NCI-H1105 treated with DMSO at 0.1 percent for 48 hours (cell line): ENCODE measurements at places on chromosomes 13 and 19.

DNA sequence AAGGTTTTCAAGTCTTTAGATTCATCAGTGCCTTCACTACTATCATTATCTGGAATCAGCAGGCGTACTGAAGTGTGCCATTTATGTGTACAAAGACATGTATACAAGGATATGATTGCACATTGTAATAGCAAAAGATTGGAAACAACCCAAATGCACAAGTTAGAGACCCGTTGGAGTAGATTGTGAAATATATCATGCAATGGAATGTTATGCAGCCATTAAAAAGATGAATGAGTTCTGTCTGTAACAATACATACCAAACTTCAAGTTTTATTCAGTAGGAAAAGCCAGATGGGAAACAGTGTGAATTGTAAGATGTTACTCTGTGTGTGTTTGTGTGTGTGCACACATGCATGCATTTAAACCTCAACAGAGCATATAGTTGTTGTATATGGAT is 97.9 kb downstream of the DGKH start:
- no peak for DNase-seq

GRCh38 chr13:40013554-40013953 is 358.1 kb downstream of the COG6 start:
- no peak for DNase-seq

GRCh38 chr13:98221234-98221633 is 44.2 kb upstream of the RNF113B start:
- no peak for DNase-seq

GRCh38 chr19:45985321-45985720 is 9.9 kb upstream of the CCDC61 start:
- DNase-seq = no peak

DNA sequence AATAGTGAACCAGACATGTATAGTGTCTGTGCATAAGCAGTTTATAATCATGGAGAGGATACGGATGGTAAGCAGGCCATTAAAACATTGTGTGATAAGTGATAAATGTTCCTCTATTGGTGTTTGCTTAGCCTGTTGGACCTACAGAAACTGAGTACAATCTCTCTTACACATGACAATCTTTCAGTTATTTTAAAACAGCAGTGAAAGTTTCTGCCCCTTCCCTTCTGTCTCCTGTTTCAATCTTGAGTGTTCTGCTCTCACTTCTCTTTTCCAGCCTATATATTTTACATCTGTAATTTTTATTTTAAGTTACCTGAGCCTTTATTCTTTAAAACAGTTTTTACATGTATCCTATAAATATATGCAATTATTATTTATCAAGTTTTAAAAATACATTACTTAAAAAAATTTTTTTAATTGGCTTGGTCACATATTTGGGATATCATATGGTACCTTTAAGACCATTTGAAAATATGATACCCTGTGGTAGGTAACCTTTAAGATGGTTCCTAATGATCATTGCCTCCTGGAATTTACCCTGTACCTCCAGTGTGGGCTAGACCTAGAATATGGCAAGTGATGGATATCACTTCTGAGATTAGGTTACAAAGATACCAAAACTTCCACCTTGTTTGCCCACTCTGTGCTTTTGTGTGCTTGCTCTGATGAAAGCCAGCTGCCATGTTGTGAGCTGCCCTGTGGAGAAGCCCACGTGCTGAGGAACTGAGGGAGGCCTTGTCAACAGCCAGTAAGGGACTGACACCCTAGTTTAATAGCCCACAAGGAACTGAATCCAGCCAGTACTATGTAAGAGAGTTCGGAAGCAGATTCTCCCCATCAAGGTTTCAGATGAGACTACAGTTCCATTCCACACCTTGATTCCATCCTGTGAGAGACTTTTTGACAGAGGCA is 99.3 kb downstream of the DHRS12 start:
- DNase-seq = no peak

DNA sequence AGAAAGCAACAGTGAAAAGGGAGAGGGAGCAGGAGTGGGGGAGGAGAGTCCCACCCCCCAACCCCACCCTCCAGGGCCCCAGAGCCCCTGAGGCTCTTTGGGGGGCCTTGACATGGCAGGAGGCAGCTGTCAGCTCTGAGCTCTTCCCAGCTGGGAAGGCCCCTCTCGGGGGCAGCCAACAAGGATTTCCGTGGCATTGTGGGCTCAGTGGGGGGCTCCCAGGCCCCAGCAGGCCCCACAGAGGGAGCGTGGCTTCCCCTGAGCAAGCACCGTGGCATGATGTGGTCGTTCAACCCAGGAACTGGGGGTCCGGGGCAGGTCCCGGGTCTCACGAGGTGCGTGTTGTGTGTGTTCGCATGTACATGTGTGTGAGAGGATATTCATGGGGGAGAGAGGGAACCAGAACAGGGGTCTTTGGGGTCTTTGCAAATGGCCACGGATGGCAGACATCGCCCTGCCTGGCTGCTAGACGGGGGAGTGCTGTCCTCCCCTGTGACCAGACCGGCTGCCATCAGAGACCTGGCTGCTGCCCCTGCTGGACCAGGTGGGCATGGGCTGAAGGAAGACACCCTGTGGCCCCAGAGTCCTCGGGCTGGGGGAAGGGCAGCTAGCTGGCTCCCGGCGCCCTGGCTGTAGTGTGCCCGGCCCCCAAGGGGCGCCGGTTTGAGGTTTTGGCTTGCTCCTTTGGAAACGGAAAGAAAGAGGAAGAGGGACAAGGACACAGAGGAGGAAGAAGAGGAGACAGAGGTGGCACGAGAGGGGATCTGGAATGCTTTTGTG is 3.7 kb upstream of the AKAP8L start:
- no peak for DNase-seq

- DNase-seq = no peak
These were observed 21.2 kb upstream of the CPB2 start for GRCh38 chr13:46126056-46126455.

GRCh38 chr19:1177322-1178114 is 3.5 kb upstream of the SBNO2 start:
- no peak for DNase-seq

GRCh38 chr13:44404261-44405132 is 30.9 kb downstream of the SERP2 start:
- DNase-seq = no peak
